Stimulated activated CD8-positive, alpha-beta memory T cell treated with anti-CD3 and anti-CD28 coated beads, Interleukin-4, amount 100 ng/mL, for 1 hour (primary cell): ENCODE measurements at places on chromosomes 3 and 15.

- DNase-seq, result no peak
Measured at GRCh38 chr3:20904671-20905070, 718.7 kb upstream of the SGO1 start.

DNA sequence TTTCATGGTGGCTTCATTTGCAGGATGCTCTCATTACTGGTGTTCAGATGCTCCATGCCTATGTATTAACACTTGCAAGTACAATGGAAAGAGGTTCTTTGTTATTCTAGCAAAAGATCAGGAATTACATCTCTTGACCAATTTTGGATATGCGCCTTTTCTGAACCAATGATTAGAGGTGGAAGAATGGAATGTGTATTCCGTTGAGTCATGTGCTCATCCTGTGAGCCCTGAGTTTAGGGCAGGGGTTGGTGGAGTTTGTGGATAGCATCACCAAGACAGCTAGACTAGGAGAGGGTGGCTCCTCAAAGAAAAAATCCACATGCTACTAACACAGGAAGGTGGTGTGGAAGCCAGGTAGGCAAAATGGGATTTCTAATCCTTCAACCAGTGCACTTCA, 80.7 kb upstream of the SLC25A26 start:
- no peak for DNase-seq

DNA sequence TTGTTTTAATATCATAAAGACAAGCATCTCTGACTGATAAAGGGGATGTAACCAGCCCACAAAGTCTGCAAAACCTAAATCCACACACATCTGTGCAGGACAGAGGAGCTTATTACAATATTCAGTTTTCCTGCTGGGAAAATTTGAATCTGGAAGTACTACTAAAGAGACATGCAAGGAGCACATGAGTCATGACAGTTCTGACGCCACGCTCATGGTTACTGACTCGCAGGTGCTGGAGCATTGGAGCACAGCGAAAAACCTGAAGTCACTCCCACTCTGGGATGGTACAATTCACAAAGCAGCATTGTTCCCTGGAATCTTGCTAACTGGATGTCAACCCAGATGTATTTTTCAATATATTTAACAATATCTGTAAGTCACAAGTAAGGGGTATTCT, 7.6 kb upstream of the ISL2 start:
- DNase-seq, result no peak

- DNase-seq, result no peak
Measured at GRCh38 chr3:139455855-139456254, 20.5 kb downstream of the RBP2 start.

DNA sequence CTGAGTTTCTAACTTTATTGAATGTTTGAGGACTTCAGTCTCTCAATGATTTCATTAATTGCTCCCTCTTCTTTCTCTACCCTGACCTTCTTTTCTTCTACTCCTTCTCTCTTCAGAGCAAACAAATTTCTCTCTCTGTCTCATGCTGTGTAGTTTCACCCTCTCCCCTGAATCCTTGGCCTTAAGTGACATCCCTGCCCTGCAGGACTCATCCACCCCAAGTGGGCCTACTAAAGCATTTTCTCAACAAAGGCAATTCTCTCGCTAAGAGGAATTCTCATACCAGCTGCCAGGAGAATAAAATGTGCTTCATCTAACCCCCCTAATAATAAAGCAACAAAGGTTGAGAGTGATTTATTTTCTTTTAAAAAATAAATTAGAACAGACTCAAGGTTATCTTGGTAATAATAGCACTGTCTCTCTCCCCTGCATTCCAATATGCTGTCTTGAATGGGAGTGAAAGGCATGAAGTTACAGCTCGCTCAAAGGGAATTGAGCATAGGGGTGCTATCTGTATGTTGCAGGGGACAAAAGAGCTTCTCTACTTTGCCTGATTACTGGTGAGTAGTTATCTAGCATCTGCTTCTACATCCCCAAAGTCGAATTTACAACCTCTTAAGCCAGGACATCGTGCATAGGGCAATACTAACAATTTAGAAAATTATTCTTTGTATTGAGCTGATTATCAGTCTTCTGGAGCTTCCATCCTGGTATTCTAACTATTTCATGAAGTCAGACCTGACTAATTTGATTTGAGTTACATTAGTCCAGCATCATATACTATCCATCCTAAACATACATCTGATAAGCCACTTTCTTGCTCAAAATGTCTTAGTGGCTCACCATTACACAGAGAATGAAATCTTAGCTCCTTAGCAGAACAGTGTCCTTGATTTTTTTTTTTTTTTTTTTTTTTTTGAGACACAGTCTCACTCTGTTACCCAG, 76.9 kb upstream of the DNAJC19 start:
- no peak for DNase-seq

DNA sequence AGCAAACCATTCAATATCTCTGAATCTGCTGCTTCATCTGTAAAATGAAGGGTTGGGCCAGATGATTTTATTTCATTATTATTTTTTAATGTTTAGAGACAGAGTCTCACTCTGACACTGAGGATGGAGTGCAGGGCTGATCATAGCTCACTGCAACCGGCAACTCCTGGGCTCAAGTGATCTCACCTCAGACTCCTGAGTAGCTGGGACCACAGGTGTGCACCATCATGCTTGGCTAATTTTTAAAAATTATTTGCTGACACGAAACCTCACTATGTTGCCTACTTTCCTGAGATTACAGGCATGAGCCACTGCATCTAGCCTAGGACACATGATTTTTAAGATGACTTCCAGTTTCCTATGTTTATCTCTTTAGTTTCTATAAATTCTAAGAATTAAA, 105.8 kb downstream of the P3H2 start:
- no peak for DNase-seq

DNA sequence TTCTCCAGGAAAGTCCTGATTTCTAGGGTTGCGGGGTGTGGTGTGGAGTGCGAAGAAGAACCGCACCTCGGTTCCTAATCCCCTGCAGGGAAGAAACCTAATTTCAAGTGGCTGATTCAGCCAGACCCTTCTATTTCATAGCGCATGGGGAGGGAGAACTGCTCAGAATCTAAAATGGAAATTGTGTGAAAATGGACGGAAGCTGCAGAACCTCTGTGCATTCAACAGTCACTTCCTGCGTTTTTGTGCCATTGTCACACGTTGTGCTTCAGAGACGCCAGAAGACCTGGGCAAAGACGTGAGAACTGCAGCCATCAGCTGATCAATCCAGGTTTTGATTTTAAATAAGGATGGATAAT, 1.2 kb downstream of the SIDT1 start:
- no peak for DNase-seq

GRCh38 chr15:52153900-52154895, 37.0 kb downstream of the GNB5 start:
- DNase-seq, result no peak

- DNase-seq, result no peak
Measured at GRCh38 chr15:68145706-68146105, 59.4 kb downstream of the CALML4 start.
